ENCODE measurements at places on chromosomes 2 and 18.

- no peak for DNase-seq
Observed at GRCh38 chr2:85694052-85695025, at the start of gene GNLY. GNLY (plus strand) TSS chr2:85694358; CDS start chr2:85694419, 61 bp downstream.

- DNase-seq, result no peak
Observed at GRCh38 chr18:34661464-34662087, 48.5 kb upstream of the DTNA start.

DNA sequence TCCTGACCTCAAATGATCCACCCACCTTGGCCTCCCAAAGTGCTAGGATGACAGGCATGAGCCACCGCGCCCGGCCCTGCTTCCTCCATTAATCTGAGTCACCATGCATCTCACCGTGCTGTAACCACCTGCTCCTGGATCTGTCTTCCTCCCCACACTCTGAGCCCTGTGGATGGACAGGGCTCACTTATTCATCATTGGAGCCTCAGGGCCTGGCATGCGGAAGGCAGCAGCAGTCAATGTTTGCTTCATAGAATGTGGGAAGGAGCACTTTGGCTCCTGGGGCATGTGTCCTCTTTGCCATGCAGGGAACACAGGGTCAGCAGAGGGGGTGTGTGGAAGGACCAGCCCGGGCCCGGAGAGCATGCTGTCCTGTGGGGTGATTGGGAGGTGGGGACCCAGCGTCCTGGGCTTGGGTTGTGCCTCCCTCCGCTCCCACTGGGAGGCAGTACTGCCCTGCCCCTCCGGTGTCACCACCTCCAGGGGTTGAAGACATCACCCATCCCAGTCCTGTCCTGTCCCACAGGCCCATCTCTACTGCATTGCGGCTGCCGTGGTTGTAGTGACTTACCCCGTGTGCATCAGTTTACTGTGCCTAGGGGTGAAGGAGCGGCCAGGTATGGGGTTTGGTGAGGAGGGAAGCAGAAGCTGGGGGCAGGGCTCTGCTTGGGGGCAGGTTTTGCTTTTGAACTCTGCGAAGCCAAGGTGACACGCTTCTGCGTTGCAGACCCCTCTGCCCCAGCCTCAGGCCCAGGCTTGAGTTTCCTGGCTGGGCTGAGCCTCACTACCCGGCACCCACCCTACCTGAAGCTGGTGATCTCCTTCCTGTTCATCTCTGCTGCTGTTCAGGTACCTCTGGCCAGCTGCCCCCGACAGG is 11.5 kb downstream of the MFSD2B start:
- DNase-seq, result no peak

- no peak for DNase-seq
Observed at GRCh38 chr2:230124235-230124634, 55.5 kb upstream of the SLC16A14 start.

DNA sequence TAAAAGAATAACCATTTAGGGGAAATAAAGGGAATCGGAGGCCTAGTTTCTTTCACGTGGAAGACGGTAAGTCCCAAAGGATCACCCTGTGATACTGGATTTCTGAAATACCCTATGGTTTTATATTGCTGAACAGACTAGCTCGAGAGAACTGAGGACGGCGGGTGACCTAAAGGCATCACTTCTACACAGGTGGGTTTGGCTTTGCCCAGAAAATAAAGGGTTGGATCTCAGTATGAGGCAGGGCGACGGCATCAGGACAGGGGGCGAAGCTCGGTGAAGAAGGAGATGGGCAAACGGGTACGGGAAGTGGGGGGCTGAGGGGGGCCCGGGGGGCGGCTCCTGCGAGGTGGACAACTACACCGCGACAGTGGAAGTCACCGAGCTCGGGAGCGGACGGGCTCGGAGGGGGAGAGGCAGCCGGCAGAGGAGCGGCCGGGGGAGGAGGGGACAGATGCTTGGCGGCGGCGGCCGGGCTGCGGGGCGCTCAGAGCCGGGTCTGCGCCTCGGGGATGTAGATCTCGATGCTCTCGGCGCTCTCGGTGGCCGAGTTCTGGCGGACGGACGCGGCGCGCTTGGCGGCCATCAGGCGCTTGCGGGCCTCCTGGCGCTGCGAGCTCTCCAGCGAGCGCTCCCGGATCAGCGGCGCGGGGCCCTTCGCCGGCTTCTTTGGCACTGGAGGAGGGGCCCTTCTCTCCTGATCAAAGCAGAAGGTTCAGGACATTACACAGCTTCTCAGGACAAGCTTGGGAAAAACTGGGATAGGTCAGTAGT is 48.9 kb downstream of the TGIF1 start:
- DNase-seq, result no peak

DNA sequence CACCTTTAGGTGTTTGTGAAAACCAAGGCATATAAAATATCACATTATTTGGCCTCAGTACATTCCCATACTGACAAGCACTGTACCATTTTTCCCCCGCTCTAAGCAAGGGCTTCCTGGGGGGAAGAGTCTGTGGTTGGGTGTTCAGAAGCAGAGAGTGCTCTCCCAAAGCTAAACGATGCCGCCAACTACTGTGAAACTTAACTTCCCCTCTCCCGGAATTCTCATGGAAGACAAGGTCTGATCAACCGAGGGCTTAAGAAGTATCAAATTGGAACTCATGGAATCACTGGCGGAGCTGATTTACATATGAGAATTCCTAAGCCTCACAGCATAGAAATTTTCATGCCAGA is 433 bp upstream of the MFF start:
- no peak for DNase-seq

GRCh38 chr2:240143276-240143675 is 2.8 kb upstream of the OTOS start:
- no peak for DNase-seq

DNA sequence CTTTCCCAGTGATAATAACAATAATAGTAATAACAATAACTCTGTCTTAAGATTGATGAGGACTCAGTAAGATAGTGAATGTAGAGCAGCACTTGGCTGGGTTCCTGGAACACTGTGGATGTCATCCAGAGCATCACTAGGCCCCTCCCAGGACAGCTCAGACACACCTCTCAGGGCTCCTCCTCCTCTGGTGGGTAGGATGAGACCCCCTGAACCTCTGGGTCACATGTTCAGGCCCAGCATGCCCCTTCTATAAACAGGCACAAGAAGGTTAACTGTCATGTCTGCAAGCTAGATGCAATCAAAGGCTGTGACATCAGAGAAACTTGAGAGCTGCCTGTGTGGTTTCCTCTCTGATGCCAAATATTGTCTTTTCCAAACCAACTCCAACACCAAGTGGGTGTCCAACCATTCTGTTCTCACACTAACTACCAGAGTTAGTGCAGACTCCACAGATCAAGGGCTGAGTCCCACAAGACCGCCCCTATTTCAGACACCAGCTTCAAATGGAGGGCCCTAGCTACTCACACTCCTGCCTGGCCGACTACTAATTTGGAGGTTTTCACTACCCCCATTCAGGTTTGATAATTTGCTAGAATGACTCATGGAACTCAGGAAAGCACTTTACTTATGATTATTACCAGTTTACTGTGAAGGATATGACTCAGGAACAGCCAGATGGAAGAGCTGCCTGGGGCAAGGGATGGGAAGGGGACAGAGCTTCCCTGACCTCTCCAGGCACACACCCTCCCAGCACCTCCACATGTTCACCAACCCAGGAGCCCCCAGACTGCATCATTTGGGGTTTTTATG is 46.4 kb upstream of the BZW1 start:
- DNase-seq, result peak; percentile 31

DNA sequence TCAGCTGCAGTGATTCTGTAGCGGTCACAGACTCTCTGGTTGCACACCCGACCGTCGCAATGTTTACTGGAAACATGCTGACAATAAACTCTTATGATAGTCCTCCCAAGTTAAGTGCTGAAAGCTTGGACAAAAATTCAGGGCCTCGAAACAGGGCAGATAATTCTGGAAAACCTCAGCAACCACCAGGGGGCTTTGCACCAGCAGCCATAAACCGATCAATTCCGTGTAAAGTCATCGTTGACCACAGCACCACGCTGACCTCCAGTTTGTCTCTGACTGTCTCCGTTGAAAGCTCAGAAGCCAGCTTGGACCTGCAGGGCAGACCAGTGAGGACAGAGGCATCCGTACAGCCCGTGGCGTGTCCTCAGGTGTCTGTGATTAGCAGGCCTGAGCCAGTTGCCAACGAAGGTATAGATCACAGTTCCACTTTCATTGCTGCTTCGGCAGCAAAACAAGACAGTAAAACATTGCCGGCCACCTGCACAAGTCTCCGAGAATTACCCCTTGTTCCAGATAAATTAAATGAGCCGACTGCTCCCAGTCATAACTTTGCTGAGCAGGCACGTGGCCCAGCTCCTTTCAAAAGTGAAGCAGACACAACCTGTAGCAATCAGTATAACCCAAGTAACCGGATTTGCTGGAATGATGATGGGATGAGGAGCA is 166.1 kb downstream of the ASXL3 start:
- DNase-seq, result no peak

GRCh38 chr18:21099442-21099841 is 12.2 kb downstream of the ROCK1 start:
- DNase-seq, result no peak

- no peak for DNase-seq
Observed at GRCh38 chr2:66827851-66828250, 392.9 kb downstream of the MEIS1 start.

DNA sequence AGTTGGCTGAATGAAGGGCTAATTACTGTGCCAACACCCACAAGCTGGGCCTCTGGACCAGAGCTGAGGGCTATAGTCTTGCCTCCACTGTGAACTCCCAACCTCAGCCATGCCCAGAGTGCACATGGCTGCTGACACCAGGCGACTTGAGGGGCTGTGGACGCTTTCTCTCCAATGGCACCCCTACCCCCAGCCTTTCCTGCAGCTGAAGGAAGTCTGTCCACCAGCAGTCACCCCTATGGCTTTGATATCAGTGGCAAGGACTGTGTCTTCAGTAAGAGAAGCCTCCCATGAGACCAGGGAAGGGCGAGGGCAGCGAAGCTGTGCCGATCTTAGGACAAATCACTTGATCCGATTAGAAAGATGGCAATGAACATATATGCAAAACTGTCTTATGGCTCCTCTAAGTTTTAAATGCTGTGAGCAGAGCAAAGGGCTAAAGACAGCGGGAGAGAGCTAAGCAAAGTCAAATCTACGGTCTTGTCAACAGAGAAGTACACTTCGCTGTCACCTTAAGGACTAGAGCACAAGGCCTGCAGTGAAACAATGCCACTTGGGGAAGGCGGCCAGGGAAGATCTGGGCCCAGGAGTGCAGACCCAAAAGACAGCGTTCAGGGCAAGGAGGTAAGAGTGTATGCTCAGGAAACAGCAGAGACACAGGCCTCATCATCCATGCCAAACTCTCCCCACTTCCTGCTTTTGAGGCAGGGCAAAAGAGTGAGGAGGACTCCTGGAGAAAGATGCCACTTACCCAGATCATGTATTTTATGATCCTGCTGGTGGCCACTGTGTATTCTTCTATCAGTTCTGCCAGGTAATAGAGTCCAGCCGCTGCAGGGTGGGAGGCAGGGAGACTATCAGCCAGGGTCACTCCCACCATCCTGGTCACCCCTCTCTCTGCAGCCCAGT is 1.5 kb downstream of the TEX261 start:
- DNase-seq, result no peak

DNA sequence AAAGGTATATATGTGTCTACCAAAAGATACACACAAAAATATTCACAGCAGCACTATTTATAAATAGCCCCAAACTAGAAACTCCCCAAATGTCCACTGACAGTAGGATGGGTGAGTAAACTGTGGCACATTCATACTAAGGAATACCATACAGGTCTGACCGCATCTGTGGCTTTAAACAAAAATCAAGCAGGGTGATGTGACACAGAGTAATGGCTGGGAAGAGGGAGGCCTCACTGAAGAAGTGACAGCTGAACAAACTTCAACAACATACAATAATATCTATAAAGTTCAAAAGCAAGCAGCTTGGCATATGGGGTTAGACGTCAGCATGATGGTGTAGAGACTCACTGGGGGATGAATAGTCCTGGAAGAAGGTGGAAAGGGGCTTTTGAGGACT is 115.1 kb upstream of the PPP1CB start:
- no peak for DNase-seq

DNA sequence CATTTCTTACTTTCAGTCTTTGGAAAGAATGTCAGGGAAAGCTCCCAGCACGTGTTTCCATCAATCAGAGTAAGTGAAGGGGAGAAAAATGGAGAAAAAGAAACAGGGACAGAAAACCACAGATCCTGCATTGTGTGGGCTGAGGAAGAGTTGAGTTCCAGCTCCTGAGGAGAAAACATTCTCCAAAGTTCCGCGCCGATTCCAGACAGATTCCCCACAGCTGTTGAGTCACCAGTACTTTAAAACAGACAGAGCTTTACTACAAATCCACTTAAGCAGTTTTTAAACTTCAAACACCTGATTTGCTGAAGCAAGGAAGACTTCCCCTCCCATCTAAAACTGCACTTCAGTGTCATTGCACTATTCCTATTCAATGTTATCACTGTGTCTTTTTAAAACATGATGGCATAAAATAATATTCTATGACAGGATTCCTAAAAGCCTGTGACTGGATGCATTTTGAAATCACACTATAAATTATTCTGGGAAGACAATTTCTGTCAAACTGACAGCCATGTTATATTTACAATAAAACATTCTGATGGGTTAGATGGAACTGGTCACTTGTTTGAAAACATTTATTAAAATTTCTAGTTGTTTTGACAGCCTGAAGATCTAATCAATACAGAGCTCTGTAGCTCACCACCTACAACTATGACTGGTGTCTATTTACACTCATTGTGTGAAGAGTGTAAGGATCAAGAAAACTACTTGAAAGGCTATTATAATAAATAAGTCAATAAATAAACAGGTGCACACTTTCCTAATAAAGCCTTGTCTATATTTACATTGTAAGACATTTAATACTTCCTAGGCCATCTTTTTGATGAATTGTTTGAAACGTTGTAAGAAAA is 40.9 kb downstream of the TCF4 start:
- no peak for DNase-seq

- DNase-seq, result no peak
Observed at GRCh38 chr2:1816414-1816911, 72.1 kb upstream of the PXDN start.

GRCh38 chr18:36492604-36493329 is 195.3 kb downstream of the FHOD3 start:
- no peak for DNase-seq

GRCh38 chr2:53452957-53453748 is 314.5 kb upstream of the CHAC2 start:
- DNase-seq, result no peak

DNA sequence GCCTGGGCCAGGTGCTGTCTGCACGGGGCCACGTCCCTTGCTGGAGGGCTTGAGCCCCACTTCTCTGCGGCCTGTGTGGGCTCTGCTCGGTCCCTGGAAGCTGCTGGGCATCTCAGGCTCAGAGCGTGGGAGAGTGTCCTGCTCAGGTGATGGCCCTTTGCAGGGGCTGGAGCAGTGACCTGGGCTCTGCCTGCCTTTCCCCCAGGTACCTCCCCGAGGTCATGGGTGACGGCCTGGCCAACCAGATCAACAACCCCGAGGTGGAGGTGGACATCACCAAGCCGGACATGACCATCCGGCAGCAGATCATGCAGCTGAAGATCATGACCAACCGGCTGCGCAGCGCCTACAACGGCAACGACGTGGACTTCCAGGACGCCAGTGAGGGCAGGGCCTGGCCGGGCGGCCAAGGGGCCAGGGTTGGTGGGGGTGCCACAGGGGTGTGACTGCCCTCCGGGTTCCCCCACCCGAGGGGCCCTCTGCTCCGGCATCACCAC is 29.9 kb downstream of the GPC1 start:
- DNase-seq, result no peak
